ENCODE measurements at places on chromosomes 3 and 15.

DNA sequence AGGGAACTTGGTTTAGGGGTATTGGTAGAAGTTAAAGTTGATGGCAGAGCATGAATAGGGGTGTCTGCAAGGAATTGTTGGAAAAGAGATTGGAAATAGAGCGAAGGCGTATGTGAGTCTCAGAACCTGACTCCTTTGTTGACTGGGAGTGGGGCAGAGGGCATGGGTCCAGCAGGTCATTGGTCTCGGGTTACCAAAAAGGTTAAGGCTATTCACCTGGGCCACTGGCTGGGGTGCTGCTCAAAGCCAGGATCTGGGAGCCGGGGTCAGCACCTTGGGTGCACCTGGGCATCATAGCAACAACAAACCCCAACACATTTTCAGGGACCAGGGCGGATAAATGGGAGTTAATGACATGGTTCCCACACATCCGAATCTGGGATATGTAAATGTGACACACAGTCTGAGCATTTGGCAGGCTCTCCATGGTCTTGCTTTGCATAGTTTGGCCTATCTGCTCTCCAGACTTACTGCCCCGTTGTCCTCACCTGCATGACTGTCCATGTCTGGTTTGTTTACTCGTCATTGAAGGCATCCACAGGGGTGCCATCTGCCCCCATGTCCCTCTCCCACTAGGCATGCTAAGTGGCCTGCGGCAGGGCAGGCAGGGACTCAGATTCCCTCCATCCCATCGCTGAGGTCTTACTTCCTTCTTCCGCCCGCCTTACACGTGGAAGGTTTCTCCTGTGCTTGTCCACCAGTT lies 10.1 kb downstream of the KLF13 start:
- no peak for DNase-seq

DNA sequence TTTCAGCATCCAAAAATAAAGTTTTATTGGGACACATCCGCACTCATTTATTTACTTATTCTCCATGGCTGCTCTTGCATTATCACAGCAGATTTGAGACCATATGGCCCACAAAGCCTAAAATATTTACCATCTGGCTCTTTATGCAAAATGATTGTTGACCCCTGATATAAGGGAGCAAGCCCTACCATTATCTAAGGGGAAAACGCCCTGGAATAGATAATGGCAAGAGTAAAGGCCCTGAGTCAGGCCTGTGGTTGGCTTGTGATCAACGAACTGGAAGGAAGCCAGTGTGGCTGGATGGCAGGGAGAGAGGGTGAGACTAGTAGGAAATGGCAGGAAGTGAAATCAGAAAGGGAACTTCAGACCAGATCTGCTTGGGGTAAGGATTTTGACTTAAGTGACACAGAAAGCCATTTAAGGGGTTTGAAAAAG lies 24.6 kb upstream of the DMXL2 start:
- DNase-seq, result no peak

GRCh38 chr3:140917772-140918171 lies 23.9 kb upstream of the SLC25A36 start:
- DNase-seq, result no peak

DNA sequence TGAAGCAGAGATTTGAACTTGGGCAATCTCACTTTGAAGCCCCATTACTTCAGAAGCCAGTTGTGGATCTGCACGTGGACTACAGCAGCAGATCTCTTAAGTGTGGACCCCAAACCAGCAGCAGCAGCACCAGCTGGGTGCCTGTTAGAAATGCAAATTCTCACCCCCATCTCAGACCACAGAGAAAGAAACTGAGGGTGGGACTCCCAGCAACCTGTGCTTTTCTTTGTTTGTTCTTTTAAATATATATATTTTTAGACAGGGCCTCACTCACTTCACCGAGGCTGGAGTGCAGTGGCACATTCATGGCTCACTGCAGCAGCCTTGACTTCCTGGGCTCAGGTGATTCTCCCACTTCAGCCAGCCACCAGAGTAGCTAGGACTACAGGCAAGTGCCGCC lies 53.2 kb downstream of the SLTM start:
- no peak for DNase-seq

DNA sequence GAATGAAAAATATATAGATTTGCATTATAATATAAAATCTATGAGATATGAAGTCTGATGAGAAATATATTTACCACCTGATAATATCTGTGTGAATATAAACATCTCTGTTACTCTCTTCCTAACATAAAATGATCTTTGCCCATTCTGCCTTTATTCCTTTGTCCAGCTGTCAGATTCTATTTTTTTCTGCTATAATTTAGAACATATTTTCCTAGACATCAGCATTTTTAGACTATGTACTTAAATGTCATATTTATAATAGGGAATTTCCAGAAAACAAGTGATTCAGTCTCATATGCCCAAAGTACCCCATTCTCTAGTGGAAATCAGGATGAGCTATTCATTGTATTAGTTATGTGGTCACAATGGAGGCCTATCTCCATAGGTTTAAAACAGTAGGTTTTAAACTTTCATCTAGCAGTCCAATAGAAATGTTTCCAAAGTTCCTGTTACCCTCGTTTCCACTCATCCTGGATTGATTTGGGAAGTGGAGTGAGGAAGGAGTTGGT lies 83.3 kb downstream of the FILIP1L start:
- DNase-seq, result no peak

- DNase-seq, result no peak
Observed at GRCh38 chr3:68089572-68090011, 435.2 kb upstream of the SUCLG2 start.

GRCh38 chr3:59654123-59654479 lies 604.3 kb upstream of the CFAP20DC start:
- no peak for DNase-seq

GRCh38 chr3:4533489-4534443 lies 40.6 kb downstream of the ITPR1 start:
- no peak for DNase-seq

DNA sequence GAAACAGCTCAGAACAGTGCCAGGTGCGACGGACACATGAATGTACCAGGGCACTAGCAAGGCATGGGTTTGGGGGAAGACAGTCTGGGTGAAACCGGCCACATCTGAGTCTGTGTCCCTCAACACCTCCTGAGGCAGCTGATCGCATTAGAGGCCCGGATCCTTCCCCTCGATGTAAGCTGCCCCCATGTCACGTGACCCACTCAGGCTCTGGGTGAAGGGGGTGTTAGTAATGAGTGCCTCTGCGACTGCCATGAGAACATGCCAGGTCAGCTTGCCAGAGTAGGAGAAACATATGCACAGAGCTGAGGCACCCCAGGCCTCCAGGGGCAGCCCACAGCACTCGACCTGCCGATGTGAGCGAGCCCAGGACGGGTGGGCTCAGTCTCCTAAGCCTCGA lies 29.7 kb downstream of the PRR23E start:
- no peak for DNase-seq
